Breast epithelium (tissue), 4 donors: ENCODE measurements at places on chromosomes 4 and X. TPM values are rescaled to one million over a fixed set of nuclear protein-coding genes. Genes with fewer than 3 reads are reported as not detected.
A peak's percentile ranks its signal among the peaks of the same experiment; 100 is the strongest.

DNA sequence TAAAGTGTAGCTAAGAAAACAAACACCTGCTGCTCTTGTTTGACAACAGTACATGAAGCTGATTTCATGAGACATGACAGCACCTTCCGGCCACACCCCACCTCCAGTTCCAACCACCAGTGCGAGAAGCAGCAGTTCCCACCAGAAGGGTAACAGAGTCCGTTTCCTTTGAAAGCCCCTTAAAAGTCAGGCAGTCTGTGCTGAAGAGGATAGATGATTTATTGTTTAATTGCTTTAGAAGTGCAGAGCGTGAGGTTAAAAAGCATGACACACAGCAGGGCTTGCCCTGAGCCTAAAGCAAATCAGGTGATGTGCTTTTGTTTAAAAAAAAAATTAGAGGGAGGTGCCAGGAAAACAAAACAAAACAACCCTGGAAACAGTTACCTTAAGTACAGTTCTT lies 82.6 kb downstream of the HADH start:
- no peaks in the 10 kb centered on the region for H3K4me1 ChIP-seq
- no peak overlapping the region for H3K4me3 ChIP-seq
- no peaks in the 10 kb centered on the region for H3K36me3 ChIP-seq
- H3K27ac ChIP-seq, result no peak overlapping the region
- H3K27me3 ChIP-seq, result no peaks in the 10 kb centered on the region
- no peak for DNase-seq

DNA sequence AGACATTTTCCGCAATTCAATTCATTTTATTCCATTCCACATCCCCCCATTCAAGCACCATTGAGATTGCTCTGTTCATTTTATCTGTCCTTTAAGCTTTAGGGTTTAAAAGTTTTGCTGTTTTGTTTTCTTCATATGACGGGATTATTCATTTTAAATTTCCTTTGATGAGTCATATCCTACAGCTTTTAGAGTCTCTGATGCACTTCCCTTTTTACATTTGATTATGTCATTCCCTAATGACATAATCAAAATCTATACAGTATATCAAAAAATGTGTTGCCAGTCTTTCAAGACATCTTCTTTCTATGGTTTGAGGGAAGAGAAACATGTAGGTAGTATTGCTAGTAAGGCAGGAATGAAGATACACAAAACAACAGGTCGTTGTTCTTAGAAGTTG lies 456.3 kb downstream of the PDGFC start:
- no peaks in the 10 kb centered on the region for H3K4me1 ChIP-seq
- H3K27me3 ChIP-seq, result no peaks in the 10 kb centered on the region
- H3K4me3 ChIP-seq, result no peak overlapping the region

- H3K4me1 ChIP-seq, result no peaks in the 10 kb centered on the region
- no peak for DNase-seq
- H3K36me3 ChIP-seq, result no peaks in the 10 kb centered on the region
- H3K4me3 ChIP-seq, result no peak overlapping the region
- H3K27ac ChIP-seq, result no peak overlapping the region
Measured at GRCh38 chr4:111070390-111070789, 447.5 kb upstream of the PITX2 start.

- no peak for DNase-seq
- H3K27me3 ChIP-seq, result no peaks in the 10 kb centered on the region
- H3K27ac ChIP-seq, result no peak overlapping the region
- H3K36me3 ChIP-seq, result no peaks in the 10 kb centered on the region
- H3K4me3 ChIP-seq, result no peak overlapping the region
Measured at GRCh38 chr4:108979759-108980158, 216.9 kb upstream of the ETNPPL start.

DNA sequence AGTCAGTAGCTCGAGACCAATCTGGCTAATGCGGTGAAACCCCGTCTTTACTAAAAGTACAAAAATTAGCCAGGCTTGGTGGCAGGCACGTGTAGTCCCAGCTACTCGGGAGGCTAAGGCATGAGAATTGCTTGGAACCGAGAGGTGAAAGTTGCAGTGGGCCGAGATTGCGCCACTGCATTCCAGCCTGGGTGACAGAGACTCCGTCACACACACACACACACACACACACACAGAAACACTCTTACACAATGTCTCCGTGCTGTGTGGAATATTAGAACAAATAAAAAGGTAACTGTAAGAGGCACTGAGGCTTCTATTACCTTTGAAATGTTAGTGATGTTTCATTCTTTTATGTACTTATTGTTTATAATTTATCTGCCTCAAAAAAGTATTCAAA lies 326.6 kb downstream of the GPAT3 start:
- H3K27ac ChIP-seq, result no peak overlapping the region
- no peaks in the 10 kb centered on the region for H3K36me3 ChIP-seq
- H3K27me3 ChIP-seq, result no peaks in the 10 kb centered on the region
- no peak for DNase-seq

DNA sequence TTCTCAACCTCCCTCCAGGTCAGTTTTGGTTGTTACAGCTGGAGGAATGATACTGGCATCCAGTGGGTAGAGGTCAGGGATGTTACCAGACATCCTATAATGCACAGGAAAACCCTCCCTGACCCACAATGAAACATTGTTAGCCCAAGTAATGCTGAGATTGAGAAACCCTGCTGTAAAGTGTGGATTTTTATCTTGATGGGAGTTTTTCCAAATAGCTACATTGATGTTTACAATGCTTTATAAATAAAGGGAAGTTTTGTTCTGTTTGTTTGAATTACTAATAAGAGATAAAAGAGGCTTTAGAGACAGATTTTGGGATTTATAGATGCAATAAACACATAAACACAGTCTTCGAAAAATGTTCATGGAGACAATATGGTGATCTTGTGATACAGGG lies 194.0 kb upstream of the NUDT6 start:
- H3K36me3 ChIP-seq, result no peaks in the 10 kb centered on the region
- H3K4me3 ChIP-seq, result no peak overlapping the region
- no peak overlapping the region for H3K27ac ChIP-seq
- DNase-seq, result no peak

GRCh38 chr4:122758033-122758432 lies 25.5 kb downstream of the BBS12 start:
- DNase-seq, result no peak
- H3K4me3 ChIP-seq, result no peak overlapping the region
- no peaks in the 10 kb centered on the region for H3K36me3 ChIP-seq
- no peaks in the 10 kb centered on the region for H3K4me1 ChIP-seq

DNA sequence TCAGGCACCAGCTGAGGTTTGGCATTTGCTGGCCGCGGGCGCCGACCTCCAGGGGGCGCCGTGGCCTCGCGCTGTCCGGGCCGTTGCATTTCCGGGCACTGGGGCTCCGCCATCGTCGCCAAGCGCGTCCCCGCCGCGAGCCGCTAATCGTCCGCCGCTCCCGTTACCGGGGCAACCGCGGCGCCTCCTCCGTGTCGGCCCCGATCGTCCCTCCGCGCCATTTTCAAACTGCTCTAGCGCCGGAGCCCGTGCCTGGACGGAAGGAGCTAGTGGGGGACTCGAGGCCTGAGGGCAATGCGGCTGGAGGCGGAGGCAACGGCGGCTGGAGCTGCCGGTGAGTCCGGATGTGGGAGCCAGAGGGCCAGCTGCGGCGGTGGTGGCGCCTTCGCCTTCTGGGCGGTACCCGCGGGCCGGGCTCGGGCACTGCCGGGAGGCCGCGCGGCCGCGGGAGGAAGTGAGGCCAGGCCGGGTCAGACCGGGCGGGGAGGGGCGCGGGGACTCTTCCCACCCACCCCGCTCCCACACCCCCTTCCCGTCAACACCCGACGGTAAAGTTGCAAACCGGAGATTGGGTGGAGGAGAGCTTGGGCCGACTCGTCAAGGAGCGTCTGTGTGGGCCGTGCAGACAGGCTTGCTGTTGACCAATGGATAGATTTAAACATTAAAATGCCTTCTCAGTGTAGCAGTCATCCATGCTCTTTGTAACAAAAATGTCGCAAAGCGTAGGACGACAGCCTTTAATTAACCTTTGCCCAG lies at the start of gene CEP135:
Gene CEP135 (plus strand): TSS at position 220 of the 756 bp plus-strand sequence. CDS start 3,186 bp downstream, outside the sequence.
- H3K36me3 ChIP-seq, result no peaks in the 10 kb centered on the region
- peak; percentile 84 for DNase-seq
- H3K27me3 ChIP-seq, result no peaks in the 10 kb centered on the region
- H3K27ac ChIP-seq, result peak within 1 kb of the TSS; percentile 93

DNA sequence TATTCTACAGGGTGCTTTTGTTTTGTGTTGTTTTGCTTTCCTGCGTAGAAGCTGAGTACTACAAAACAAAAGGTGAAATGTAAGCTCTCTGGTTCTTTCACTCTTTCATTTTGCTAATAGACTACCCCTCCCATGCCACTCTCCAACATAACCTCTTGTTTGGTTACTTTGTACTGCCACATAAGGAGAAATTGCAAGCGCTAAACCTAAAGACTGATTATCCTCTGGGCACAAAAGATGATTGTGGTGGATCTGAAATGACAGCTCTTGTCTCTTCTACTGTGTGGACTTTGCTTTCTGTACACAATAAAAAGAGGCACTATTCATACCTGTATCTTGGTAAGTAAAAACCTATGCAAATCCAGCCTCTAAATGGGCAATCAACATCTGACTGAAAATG lies 5.3 kb downstream of the MBNL3 start:
- H3K4me1 ChIP-seq, result no peaks in the 10 kb centered on the region
- H3K27ac ChIP-seq, result no peak overlapping the region
- no peak for DNase-seq
- H3K36me3 ChIP-seq, result no peaks in the 10 kb centered on the region
- no peak overlapping the region for H3K4me3 ChIP-seq

DNA sequence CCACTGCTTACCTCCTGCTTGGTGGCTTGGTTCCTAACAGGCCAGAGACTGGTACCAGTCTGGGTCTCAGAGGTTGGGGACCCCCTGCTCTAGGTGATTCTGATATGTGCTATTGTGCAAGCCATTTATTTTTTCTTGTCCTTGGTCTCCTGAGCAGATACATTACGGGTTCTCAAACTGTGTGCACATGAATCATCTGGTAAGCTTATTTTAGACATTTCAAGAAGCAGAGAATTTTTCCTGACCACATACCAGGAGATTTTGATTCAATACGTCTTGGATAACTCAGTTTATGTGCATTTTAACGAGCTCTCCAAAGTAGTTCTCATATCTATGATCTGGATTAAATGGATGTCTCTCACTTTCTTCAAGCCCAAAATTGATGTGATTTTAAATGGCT lies 77.2 kb downstream of the FHIP1A start:
- H3K27ac ChIP-seq, result no peak overlapping the region
- H3K4me3 ChIP-seq, result no peak overlapping the region
- no peaks in the 10 kb centered on the region for H3K36me3 ChIP-seq

DNA sequence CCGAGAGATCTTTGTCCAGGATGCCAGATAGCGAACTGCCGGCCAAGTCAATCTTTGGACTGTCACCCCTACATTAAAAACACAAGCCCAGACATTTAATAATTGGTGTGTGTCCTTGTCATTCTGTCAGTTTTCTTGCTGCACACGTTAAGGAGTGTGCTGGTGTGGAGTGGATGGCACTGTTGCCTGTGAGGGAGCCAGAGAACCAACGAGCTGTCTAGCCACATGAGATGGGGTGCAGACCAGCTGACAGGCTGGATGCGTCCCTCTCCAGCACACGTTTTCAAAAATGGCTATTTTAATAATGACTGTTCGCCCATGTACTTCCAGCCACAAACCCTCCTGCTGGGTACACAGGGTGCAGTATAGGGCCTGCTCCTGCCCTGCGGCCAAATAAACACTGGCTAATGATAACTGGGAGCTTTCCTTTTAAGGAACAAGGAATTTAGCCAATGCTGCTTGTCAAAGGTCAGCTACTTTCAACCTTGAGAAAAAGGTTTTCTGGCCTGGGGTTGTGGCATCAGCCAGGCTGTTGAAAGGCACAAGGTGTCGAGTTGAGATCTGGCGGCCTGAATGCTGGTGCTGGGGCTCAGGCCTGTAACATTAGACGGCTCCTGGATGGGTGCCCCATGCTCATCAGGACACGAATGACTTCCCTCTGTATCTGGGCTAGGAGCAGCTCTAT lies 54.0 kb upstream of the MAP3K15 start:
- no peaks in the 10 kb centered on the region for H3K4me1 ChIP-seq
- H3K27me3 ChIP-seq, result no peaks in the 10 kb centered on the region
- no peak overlapping the region for H3K27ac ChIP-seq
- no peak for DNase-seq
- H3K4me3 ChIP-seq, result no peak overlapping the region

- no peaks in the 10 kb centered on the region for H3K4me1 ChIP-seq
- H3K36me3 ChIP-seq, result no peaks in the 10 kb centered on the region
- no peak overlapping the region for H3K4me3 ChIP-seq
- H3K27me3 ChIP-seq, result no peaks in the 10 kb centered on the region
- no peak for DNase-seq
Measured at GRCh38 chr4:14169460-14169859, 541.9 kb upstream of the BOD1L1 start.

DNA sequence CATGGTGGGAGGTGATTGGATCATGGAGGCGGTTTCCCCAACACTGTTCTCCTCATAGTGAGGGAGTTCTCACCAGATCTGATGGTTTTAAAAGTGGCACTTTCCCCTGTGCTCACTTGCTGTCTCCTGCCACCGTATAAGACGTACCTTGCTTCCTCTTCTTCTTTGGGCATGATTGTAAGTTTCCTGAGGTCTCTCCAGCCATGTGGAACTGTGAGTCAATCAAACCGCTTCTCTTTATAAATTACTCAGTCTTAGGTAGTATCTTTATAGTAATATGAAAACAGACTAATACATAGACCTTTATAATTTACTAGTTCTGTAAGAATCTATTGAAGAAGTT lies 82.5 kb upstream of the PITX2 start:
- H3K27me3 ChIP-seq, result no peaks in the 10 kb centered on the region
- DNase-seq, result no peak
- no peaks in the 10 kb centered on the region for H3K36me3 ChIP-seq

DNA sequence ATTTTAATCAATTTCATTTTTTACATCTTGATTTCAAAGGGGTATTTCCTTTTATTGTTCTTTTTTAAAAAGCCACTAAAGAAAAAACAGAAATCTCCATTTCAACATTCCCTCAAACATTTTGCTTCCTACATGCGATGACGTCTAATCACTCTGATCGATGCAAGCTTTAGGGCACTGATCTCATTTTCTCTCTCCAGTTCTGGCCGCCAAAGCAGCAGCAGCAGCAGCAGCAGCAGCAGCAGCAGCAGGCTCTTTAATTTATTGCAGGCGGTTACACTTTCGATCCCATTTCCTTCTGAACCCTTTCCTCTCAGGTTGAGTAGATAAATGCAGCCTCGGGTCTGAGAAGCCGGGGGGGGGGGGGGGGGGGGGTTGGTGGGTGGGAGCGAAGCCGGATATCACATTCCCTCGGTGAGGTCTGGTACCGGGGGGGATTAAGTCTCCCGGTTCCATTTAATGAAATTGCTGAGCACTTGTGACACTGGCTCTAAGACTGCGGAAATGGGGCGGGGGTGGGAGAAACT lies 3.4 kb upstream of the PCDH7 start:
- H3K27me3 ChIP-seq, result no peaks in the 10 kb centered on the region
- H3K4me1 ChIP-seq, result no peaks in the 10 kb centered on the region
- H3K27ac ChIP-seq, result no peak overlapping the region

The SHISA3 gene
- total RNA-seq, result 0.33 TPM

The CT83 gene
- not detected for total RNA-seq

The PPEF2 gene
- not detected for total RNA-seq
